ENCODE measurements at places on chromosomes 1 and 21.

GRCh38 chr21:42347601-42348327 is 3.0 kb downstream of the TFF2 start:
- DNase-seq: no peak

DNA sequence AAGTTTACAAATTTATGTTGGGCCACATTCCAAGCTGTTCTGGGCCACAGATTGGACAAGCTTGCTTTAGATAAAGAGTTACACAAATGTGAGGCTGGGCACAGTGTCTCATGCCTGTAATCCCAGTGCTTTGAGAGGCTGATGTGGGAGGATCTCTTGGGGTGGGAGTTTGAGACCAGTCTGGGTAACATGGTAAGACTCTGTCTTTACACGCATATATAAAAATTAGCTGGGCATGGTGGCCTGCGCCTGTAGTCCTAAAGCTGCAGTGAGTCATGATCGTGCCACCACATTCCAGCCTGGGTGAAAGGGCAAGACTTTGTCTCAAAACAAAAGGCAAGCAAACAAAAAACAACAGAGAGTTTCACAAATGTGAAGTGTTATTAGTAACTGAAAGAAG is 5.9 kb upstream of the VCAM1 start:
- no peak for DNase-seq

GRCh38 chr1:147169840-147170674 is 2.2 kb downstream of the PRKAB2 start:
- no peak for DNase-seq

DNA sequence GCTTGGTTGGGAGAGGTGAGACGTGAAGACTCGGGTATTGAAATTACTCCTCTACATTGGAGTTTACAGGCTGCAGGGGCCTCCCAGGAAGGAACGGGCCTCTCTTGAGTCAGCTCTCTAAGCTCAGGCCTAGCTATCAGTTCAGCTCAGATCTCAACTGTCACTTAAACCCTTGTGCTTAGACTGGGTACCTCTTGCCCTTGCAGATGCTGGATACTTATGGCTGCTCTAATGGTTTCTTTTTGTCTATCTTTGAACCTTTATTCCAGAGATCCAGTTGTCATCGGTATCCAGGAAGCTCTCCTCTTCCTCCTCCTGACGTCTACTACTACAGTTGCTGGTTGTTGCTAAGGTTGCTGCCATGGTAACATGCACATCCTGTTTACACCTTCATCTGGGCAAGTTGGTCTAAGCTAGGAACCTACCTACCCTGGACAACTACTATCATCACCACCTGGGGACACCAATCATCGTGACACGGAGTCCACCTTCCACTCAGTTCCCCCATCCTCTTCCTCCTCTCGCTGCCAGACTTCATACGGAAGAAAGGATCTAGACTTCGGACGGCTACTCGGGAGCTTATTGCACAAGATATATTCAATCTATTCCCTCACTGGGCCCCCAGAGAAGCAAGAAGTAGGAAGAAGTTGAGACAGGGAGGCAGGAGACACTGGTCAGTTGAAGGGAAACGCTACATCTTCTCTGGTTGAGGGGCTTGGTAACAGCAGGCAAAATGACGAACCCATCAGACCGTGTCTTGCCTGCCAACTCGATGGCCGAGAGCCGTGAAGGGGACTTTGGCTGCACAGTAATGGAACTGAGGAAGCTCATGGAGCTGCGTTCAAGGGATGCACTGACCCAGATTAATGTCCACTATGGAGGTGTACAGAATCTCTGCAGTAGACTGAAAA is 56.1 kb downstream of the ATP2B4 start:
- DNase-seq: peak; percentile 69

DNA sequence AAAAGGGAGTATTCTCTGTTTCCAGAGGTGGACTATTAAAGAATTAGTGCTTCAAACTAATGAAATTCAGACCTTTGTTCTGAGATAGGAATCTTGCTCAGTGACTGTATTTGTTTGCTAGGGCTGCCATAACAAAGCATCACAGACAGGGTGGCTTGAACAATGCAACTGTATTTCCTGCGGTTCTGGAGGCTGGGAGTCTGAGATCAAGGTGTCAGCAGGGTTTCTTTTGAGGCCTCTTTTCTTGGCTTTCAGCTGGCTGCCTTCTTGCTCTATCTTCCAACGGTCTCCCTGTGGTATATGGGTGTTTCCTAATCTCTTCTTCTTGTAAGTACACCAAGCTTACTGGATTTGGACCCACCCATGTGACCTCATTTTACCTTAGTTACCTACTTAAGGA is 264.6 kb upstream of the PROX1 start:
- no peak for DNase-seq

GRCh38 chr1:230849451-230850224 is 18.7 kb downstream of the C1orf198 start:
- DNase-seq: no peak

- DNase-seq: no peak
Observed at GRCh38 chr1:100523038-100523652, 14.8 kb upstream of the GPR88 start.

All from T follicular helper cell (primary cell).